ENCODE measurements at places on chromosomes 16 and 17.

DNA sequence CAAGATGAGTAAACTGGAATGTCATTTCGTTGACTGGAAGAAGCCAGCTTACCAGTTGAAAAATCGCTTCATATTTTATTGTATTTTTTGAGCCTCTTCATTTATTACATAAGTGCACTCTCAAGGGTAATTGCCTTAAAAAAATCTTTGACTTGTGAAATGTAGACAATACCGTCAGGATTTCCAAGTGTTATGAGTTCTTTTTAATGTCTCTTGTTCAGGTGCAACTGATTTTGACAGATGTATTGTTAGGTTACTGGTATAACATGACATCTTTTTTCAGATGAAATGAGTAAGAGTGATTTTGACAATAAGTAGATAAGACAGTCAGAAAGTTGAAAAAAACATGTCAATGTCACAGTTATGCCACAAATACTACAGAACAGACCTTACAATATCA, 169.1 kb downstream of the CNTNAP4 start:
- no peak for DNase-seq

DNA sequence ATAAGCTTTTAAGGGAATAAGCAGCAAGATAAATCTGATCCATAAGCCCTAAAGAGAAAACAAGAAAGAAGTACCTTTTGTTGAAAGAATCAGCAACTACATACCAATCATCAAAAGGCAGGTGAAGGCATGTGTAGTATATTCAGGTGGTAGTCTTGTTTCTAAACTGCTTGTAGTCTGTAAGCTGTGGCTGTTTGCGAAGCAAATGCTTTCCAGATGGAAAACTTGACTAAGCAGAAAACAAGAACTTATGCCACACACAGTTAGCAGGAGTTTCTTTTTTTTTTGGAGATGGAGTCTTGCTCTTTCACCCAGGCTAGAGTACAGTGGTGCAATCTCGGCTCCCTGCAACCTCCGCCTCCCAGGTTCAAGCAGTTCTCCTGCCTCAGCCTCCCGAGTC, 5.7 kb downstream of the CBX1 start:
- DNase-seq: no peak

GRCh38 chr16:28910086-28911031, 14.7 kb downstream of the RABEP2 start:
- no peak for DNase-seq

- no peak for DNase-seq
These were observed 1.2 kb upstream of the DLX4 start for GRCh38 chr17:49967621-49968404.
